Naive thymus-derived CD4-positive, alpha-beta T cell (primary cell): ENCODE measurements at places on chromosomes 7 and 10.

GRCh38 chr10:85847085-85847484 lies 519.5 kb downstream of the GRID1 start:
- DNase-seq: no peak

- no peak for DNase-seq
Measured at GRCh38 chr7:54877683-54878082, 118.7 kb upstream of the SEC61G start.

GRCh38 chr10:10803278-10803677 lies 214.4 kb upstream of the CELF2 start:
- no peak for DNase-seq

DNA sequence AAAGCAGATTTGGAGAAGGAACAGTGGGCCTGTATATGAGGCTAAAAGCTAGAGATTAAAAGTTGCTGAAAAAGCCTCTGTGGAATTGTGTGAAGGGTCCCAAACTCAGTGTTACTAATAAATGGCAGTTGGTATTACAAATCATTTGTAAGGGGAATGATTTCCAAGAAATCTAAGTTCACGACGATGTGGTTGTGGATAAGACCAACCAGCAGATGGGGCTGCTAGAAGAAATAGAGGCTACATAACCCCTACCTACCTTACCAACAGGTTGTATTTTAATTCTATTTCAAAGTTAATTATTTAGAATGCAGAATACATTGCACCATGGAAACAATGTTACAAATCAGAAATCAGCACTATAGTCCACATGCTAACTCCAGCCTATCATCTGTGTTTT lies 377.1 kb downstream of the HPSE2 start:
- DNase-seq: no peak

DNA sequence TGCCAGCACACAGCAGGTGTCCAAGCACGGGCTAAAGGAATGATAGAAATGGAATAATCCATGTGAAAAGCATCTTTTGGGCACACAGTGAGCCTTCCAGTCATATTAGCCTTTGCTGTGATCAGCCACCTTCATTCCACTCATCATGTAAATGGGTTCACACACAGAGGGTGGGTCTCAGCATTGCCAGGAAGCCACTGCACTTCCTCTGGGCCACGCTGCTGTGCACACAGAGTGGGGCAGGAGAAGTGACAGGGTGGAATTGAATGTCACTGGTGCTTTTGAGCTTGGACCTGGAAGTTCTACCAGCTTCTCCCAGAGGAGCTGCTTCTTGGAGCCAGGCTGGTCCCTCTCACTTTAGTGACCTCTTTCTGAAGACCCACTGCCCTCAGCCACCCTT lies 203.5 kb downstream of the USP6NL start:
- DNase-seq: no peak

GRCh38 chr10:76624470-76624869 lies 1013.1 kb downstream of the KCNMA1 start:
- DNase-seq: no peak

- no peak for DNase-seq
Measured at GRCh38 chr10:91049988-91050360, 129.1 kb upstream of the ANKRD1 start.

GRCh38 chr7:121901026-121901425 lies 28.1 kb downstream of the PTPRZ1 start:
- no peak for DNase-seq

DNA sequence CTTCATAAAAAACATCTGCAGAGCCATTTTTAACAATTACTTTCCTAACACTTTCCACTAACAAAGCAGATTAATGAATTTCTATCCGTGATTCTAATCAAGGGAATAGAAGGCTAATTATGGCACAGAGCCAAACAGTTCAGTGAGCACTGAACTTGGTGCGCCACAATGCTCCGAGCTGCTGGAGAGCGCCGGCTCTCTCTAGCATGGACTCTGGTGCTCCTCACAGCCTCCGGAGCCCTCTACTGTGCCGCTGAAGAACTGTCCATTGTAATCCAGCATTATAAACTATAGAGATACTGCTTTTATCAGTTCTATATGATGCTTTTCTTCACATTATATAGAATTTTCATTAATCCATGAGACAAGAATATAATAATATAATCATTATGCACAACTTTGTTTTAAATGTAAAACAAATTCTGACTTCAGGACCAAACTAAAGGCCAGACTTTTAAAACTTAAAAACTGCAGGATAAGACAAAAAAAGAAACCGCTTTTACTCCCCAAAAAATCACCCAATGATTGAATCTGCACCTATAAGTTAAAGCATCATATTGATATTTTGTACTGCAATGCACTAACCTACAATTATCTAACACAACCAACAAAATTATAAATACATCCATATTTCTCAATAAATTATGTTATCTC lies 123.6 kb downstream of the RNF32 start:
- DNase-seq: no peak

GRCh38 chr7:47455872-47456185 lies 126.1 kb downstream of the TNS3 start:
- no peak for DNase-seq

DNA sequence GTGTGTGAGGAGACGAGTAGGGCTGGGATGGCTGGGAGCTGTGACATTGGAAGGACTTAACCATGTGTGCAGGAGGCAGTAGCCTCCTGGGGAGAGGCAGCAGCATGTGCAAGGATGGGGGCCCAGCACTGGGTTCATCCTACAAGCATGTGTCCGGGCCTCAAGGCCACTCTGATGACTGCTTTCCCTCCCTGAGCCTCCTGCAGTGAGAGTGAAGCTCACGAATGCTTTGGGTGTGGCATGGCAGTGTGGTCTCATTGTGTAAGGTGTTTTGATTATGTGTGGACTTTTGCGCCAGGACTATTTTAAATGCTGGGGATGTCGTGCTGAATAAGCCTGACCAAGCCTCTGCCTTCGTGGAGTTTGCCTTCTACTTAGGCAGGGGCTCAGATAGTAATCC lies 122.0 kb upstream of the INSYN2A start:
- DNase-seq: no peak

- no peak for DNase-seq
Measured at GRCh38 chr10:33571616-33572015, 237.1 kb upstream of the NRP1 start.

DNA sequence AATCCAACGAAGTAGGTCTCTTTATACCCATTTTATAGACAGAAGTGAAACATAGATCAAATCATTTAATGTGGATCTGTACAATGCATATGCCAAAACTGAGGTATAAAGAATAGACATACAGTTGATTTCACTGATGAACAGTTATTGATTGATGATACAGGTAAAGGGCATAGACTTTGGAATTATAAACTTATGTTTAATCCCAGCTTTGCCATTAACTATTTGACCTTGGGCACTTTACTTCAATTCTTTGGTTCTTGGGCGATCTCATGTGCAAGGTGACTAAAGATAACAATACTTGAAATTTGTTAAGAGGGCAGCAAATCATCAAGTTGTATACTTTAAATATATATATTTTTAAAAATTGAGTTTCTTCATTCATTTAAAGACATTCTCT lies 28.6 kb downstream of the FRA10AC1 start:
- no peak for DNase-seq

GRCh38 chr7:108308903-108309302 lies 147.3 kb downstream of the NRCAM start:
- DNase-seq: no peak

GRCh38 chr10:79051766-79052165 lies 17.0 kb upstream of the ZMIZ1 start:
- no peak for DNase-seq

GRCh38 chr10:1410032-1410431 lies 327.3 kb downstream of the ADARB2 start:
- no peak for DNase-seq

- no peak for DNase-seq
Measured at GRCh38 chr10:84789026-84789425, 460.6 kb downstream of the CCSER2 start.

DNA sequence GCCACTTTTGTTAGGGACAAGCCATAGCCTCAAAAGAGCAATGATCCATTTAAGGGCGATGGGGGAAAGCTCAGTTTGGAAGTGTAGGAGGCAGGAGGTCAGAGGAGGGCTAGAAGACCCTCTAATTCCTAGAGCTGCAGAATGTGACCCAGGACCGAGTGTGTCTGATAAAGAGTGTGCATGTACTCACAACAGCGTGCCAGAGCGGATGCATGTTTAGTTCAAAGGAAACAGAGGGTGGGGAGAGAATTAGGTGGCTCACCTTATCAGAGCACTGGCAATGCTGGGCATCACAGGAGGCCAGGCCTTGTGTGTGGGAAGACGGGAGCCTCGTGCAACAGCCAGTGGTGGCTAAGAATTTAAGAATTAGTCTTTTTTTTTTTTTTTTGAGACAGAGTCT lies 133.9 kb upstream of the COBL start:
- no peak for DNase-seq

DNA sequence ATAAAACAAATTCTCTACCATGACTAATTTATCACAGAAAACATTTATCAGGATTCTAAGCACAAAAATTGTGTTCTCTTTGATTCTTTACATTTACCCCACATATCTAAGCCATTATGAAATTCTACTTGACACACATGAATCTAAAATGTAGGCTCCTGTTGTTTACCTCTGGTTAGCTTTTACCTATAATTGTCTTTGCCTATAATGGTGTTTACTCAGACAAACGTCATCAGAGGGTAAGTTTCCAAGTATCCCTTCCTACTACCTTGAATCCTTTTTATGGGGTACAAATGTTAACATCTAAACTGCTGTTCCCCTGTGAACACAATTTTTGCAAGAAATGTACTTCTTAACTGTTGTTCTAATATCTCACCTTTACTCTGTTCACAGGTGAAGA lies 63.5 kb downstream of the MINDY3 start:
- DNase-seq: no peak

- DNase-seq: no peak
Measured at GRCh38 chr7:93575555-93576399, 1.3 kb upstream of the CALCR start.

GRCh38 chr7:154383045-154383444 lies 330.8 kb downstream of the DPP6 start:
- no peak for DNase-seq

DNA sequence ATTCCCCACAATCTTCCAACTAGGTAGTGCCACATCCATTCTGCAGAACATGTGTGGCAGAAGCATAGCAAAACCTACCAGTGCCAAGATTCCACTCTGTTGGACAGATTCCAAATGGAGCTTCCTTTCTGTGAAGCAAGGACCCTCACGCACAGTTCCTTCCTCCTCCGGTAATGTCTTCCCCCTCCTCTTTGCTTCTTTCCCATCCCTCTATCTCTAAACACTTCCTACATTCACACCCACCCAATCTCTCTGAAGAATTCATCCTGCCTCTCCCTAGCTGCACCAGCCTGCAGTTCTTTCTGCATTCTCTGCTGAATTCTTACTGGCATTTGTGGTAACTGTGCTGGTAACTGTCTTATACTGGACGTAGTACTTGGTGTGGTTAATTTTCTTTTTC lies 124.9 kb downstream of the RNLS start:
- no peak for DNase-seq

DNA sequence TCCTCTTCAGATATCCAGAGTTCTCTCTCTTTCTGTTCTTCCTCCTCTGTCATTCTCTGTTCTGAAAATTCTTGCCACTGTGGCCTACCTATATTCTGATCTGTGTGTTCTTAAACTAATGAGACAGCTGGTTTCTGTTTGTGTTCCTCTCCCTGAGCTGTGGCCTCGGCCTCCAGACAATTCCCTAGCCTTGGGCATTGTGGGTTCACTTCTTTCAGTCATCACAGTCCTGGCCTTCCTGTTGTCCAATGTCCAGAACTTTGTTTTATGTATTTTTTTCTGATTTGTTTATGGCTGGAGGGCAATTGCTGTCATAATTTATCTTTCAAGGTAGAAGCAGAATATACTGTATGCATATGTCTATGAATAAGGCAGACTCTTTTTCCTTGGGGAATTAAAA lies 173.2 kb upstream of the MTPN start:
- no peak for DNase-seq
